ENCODE measurements at places on chromosomes 3 and 15. TPM values are rescaled to one million over a fixed set of nuclear protein-coding genes. Genes with fewer than 3 reads are reported as not detected.

GRCh38 chr3:177475356-177475665 lies 278.0 kb upstream of the TBL1XR1 start:
- DNase-seq, result no peak

GRCh38 chr3:10666621-10667020 lies 149.4 kb upstream of the SLC6A11 start:
- no peak for DNase-seq

POPDC2 gene
- not detected for total RNA-seq

IL17RB gene
- total RNA-seq, result not detected

BBS4 gene
- total RNA-seq, result 18.5 TPM

DNA sequence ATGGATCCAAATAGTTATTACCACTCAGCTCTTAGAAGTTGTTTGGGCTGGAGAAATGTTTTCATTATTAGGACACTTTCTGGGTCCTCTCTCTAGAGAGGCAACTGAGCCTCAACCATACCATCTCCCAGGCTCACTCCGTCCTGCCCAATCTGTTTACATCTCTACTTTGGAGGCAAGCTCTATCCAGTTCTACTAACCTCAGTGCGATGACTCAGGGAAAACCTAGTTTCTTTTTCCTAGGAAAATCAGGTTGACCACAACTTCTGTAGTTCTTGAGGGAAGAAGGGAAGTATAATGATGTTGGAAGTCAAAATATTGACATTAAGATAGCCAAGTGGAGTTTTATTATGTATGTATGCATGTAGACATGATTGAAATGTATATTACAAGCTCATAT lies 40.4 kb downstream of the LPP start:
- peak; percentile 42 for DNase-seq

DNA sequence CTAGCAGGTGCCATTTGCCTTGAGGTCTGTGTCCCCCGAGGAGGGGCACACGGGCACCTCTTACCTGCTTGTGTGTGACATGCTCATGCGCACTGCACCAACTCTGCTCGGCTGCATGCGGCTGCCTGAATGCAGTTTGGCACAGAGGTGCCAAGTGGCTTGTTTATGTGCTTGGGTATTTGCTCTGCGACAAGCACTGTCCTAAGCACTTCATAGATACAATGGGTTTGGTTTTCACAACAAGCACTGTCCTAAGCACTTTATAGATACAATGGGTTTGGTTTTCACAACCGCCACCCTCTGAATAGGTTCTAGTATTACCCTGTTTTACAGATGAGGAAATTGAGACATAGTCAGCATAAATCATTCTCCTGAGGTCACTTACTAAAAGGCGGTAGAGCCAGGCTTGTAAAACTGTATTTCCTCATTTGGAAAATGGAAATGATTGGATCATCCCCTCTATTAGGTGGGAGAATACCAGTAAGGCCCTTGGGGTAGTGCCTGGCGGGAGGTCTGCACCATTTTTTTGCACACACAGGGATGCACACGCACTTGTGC lies 487 bp downstream of the ITIH4 start:
- DNase-seq, result no peak

- peak; percentile 2 for DNase-seq
Observed at GRCh38 chr3:40574661-40575060, 49.9 kb downstream of the ZNF621 start.

DNA sequence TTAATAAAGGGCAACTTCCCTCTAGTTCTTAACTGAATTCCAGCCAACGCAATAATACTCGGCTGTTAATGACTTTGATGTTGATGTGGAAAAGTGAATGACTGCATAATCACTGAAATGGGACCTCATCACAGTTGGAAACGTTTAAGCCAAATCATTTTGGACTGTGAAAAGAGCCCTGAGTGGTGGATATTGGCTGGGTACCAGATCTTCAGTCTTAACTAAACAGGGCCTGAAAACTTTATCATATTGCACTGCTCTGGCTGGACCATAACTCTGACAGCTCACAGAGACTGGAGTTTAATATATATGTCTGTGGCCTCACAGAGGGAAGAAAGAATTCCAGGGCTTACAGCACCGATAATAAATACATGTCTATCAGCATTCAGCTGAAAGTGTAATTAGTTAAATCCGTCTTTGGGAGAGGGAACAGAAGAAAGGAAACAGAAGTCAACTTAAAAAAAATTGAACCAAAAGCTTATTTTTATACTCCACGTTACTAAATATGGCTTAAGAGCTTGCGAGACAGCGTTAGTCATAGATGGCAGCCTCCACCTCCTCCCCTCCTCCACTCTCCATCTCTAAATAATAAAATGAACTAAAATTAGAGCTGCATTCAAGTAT lies 222.3 kb upstream of the CDIN1 start:
- no peak for DNase-seq

DNA sequence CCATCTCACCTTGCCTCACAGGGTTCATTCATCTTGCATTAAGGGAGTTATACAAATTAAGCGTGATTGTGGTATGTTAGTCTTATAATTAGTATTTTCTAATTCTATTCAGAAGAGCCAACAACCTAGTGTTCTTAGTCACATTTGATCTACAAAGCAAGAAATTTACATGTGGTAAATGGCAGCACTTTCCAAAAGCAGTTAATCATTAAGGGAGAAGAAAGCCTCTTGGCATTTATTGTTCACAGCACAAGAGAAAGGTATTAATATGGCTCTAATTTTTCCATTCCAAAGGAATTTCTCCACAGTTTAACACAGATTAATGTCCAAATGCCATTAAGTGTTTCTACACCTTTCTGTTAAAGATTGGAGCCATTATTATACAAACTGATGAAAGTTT lies 1077.1 kb downstream of the ZPLD1 start:
- no peak for DNase-seq

DNA sequence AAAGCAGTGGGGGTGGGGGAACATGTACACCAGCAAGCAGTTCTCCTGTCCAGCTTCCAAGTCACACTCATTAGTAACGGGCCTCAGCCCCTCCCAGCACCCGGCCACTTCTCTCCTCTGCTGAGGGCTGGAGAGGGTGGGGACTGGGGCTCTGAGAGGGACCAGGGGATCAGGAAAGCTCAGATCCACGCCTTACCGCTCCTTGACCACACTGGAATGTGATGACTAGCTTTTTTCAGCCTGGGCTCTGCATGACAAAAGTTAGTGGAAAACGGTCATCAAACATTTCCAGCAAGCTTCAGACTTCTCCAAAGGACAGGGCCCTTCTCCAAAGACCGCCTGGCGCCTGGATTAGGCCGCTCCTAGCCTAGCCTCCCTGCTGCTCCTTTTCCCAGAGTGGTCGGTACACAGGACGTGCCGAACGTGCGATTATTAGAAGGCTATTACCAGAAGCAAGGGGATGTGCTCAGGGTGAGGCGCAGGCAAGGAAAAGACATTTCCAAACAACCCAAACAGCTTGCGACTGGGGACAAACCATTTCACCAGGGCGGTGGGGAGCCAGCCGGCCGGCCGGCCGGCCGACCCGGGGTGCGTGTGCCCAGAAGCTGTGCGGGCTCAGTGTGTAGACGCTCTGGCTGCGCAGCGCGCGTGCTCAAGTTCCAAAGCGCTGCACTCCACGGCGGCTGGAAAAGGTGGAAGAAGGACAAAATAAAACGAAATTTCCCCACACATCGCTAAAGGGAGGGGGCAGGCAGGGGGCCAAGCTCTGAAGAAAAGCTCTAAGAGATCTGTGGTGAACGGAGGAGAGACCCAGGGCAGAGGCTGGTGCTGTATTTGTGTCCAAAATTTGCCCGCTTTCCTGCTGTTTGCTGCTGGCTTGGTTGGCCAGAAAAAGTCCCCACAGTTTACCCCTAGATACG lies 51.0 kb upstream of the SSR3 start:
- DNase-seq, result peak; percentile 68

- no peak for DNase-seq
Observed at GRCh38 chr3:11914041-11914440, 67.4 kb upstream of the TAMM41 start.
